ENCODE measurements at places on chromosomes 5 and 9.
A peak's percentile ranks its signal among the peaks of the same experiment; 100 is the strongest.

- no peak for DNase-seq
Measured at GRCh38 chr5:39850291-39850690, 425.5 kb upstream of the DAB2 start.

DNA sequence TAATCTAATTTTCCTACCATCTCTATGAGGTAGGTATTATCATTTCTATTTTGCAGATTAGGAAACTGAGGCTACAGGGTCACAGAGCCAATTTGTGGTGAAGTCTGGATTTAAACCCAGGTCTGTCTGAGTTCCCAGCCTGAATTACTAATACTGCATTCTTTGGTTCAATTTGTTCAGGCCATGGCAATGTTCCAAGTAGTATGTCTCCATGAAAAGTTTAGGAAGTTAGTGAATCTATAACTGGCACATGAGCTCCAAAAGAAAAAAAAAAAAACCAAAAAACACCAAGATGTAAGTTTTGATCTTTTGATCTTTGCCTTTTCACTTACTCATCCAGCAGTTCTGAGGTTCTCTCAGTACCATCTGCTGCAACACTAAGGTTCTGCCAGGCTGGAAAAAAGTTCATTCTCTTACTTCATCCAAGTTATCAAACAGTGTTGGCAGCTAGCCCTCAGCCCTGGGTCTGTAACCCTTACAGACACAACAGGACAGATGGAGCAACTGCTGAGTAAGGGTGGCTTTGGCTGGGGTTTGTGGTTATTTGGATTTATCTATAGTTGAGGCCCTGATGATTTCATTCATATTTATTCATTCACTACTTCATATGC is 4.4 kb upstream of the TMEM268 start:
- no peak for DNase-seq

- DNase-seq: no peak
Measured at GRCh38 chr9:79578891-79579290, 7.1 kb downstream of the TLE4 start.

GRCh38 chr9:89793551-89793950 is 188.7 kb downstream of the GADD45G start:
- no peak for DNase-seq

DNA sequence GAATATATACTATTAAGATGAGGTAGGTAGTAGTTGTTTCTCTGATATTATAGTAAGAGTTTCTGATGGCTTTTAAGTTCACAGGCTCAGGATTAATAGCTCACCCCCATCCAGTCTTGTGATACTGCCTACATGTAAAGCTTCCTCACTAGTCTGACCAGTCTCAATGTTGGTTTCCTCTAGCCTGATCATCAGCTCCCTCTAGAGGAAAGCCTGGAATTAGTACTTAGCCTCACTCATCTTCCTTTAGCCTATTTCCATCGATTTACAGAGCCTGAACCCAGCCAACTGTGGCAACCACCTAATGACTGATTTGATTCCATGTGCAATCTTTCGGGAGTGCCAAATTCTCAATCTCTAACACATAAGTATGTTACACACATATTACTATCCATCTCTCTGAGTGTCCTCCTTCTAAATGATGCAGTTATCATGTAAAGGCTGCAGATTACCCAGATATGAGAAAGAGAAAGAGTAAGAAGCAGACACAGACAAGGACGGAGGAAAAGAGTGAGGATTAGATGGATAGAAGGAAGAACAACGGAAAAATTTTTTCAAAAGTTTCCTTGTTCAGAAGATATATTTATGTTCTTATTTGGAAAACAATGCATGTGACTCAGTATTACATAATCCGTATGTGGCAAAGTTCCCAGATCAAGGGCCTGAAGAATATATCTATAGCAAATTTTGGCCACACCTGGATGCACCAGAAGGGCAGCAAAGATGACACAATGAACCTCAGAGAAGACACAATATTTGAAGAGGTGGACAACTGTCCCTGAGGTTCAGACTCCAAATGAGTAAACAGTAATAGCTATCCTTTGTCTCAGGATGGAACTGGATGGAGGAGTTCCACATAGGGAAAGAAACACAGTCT is 333.7 kb downstream of the ELAVL2 start:
- DNase-seq: peak; percentile 1

GRCh38 chr9:35844628-35845270 is 15.7 kb downstream of the TMEM8B start:
- no peak for DNase-seq

GRCh38 chr9:19939734-19940278 is 151.0 kb upstream of the SLC24A2 start:
- no peak for DNase-seq

DNA sequence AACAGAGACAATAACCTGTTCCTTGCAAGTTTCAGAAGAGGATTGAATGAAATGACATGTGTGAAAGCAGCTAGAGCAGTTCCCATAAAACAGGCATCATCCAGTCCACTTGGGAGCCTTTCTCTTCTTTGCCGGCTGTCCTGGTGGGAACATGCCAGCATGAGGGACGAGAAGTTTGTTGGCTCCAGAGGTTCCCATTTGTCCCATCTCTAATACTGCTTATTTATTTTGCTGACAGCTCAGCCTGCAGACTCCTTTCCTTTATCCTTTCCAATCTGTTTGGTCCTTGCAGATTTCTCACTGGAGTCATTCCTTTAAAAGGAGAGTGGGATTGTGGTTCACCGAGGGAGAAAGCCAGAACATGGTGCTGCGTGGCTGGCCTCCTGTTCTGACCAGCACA is 321.5 kb upstream of the CLINT1 start:
- no peak for DNase-seq

DNA sequence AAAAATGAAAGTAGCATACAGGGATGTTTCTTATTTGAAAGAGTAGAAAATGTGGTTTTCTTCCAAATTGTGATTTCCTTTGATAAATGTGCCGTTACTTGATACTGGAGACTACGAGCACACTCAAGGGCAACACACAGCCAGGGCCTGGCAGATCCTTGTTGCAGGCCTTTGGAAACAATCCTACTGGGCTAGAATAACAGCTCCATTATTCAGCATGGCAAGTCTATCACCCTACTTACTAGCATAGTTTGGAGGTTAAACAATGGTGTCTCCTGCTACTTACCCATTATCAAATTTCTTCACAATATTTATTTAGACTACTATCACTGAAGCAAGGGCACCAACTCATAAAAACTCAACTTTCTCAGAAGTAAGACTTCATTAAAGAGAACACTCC is 140.8 kb upstream of the ZNF608 start:
- no peak for DNase-seq

GRCh38 chr9:34338665-34339385 is 9.5 kb downstream of the NUDT2 start:
- no peak for DNase-seq

DNA sequence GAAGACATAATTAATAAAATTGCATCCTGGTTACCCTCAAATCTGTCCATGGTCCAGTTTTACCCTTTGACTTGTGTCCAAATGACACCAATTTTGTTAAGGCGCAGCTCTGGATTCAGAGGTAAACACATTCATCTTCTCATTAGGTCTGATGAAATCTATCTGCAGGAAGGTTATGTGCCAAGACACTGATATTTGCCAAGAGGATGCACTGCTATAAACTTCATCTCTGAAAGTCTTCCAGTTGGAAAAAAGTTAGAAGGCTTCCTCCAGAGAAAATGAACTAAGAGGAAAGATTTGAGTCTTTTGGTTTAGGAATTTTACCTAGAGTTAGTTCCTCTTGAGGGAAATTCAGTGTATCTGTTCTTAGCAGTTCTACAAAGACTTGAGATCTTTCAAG is 717.8 kb downstream of the DTWD2 start:
- DNase-seq: no peak

DNA sequence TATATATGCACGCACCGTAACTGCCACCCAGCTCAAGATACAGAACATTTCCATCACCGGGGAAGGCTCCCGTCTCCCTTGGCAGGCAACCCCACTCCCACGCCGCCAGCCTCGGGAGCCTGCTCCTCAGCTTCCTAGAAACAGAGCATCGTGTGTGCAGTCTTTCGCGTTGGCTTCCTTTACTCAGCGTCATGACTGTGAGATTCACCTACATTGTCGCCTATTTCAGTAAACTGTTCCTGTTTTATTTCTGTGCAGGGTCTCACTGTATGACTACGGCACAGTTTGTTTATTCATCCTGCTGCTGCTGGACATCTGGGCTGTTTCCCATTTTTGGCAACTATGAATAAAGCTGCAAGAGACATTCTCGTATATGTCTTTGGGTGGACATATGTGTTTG is 90.7 kb downstream of the STK10 start:
- DNase-seq: no peak

GRCh38 chr5:80284720-80285119 is 28.9 kb upstream of the SERINC5 start:
- no peak for DNase-seq

GRCh38 chr9:78064075-78064474 is 32.5 kb upstream of the GNAQ start:
- DNase-seq: no peak

- DNase-seq: peak; percentile 53
Measured at GRCh38 chr9:94014066-94014654, 59.0 kb upstream of the BARX1 start.

GRCh38 chr5:89849830-89850512 is 559.6 kb downstream of the CETN3 start:
- DNase-seq: no peak

DNA sequence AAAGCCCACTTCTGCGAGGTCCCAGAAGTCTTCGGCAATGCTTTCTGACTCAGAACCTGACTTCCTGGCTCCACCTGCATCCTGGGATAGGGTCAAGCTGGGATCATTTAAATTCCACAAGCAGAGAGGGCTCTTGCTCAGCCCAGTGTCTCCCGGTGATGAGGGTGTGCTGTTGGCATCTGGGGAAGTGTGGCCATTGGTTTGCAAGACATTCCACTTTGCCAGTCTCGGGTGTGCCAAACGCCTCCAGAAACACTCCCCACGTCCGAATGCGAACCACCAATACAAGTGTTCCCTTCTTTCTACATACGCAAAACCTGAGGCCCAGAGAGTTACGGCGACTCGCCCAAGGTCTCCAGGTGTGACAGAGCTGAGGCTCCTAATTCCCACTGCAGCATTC is 43.1 kb upstream of the FCN2 start:
- no peak for DNase-seq

DNA sequence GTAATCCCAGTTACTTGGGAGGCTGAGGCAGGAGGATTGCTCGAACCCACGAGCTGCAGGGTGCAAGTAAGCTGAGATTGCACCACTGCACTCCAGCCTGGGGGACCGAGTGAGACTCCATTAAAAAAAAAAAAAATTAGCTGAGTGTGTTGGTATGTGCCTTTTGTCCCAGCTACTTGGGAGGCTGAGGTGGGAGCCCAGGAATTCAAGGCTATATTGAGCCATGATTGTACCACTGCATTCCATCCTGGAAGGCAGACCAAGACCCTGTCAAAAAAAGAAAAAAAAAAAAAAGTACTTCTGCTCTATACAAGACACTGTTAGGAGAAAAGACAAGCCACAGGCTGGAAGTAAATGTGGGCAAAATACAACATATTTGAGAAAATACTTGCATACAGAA is 68.5 kb upstream of the FBXW11 start:
- DNase-seq: no peak

DNA sequence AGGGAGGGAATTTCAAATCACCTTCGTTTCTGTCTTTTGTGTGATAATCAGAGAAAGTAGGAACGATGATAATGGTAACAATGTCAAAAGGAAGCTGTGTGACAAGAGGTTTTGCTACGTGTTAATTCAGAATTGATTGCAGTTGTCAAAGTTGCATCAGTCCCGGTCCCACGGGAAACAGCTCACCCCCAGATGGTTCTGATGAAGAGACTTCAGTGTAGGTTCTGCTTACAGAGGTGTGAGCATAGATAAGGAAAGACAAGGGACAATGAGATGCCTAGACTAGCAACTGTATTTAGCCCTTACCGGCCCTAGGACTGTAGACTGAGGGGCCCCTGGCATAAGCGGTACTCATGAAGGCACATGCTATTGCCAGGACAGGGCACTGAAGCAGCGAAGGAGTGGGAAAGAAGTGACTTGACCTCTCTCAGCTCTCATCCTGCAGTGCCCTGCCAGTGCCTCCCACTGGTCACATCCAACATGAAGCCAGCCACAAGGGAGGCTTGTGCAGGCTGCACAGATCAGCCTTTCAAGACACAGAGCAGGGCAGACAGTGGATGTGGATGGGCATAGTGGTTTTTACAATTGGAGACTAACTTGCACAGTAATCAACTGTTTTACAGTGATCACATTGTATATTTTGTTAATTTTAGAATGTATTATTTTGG is 21.1 kb downstream of the PDE8B start:
- no peak for DNase-seq

GRCh38 chr5:147055089-147055826 is 176.7 kb upstream of the PPP2R2B start:
- DNase-seq: no peak

GRCh38 chr5:6644794-6645241 is 11.6 kb downstream of the SRD5A1 start:
- no peak for DNase-seq

- no peak for DNase-seq
Measured at GRCh38 chr9:76219560-76220151, 174.6 kb downstream of the RFK start.

DNA sequence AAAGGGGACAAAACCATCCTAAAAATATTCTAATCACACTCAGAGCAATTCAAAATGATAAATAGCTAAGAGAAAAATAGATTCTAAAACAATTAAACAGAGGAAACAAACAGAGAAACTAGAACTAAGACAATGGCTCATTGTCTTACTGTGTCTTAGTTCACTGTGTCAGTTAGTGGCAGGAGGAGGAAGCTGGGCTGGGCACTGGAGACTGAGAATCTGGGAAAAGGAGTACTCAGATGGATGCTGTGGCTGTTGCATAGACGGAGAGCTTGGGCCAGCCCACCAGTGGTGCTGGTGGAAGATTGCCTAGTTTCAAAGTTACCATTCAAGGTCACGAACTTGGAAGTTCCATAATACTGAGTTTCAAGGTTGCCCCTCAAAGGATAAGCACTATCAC is 94.7 kb upstream of the IFNK start:
- DNase-seq: no peak

DNA sequence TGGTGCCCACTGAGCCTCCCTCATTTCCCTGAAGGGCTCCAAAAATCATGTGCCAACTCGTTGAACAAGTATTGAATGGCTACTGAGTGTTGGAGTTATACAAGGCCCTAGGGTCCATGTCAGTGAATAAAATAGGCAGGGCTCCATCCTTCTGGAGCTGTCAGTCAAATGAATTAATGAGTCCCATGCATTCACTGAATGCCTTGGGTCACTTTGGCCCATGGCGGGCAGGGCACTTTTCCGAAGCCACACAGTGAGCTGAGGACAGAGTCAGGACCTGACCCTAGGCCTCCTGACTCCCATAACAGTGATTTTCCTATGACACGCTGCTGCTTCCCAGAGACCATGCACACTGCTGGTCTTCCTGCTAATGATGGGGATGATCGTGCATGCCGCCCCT is 27.3 kb upstream of the SLC36A1 start:
- DNase-seq: no peak

DNA sequence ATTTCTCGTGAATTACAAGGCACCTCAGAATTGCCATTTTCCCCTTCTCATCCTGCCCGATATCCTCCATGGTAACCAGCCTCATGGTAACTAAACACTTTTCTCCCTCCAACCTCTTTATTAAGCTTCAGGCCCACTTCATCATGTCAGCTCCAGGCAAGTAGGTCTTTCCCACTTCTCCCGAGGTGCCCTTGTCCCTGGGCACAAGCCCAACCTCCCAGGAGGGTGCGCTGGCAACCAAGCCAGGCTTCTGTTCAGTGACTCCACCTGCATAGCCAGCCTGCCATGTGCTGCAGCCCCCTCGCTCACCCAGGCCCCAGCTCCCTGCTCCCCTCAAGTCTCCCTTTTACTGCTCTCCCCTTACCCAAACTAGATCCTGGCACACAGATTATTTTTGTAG is 47.4 kb upstream of the AFAP1L1 start:
- DNase-seq: no peak

Measured in NCI-H2029 treated with DMSO at 0.1 percent for 48 hours (cell line).